Osteocyte (in vitro differentiated cells): ENCODE measurements at places on chromosomes 2 and 18. TPM values are rescaled to one million over a fixed set of nuclear protein-coding genes. Genes with fewer than 3 reads are reported as not detected.

The GPR45 gene
- total RNA-seq, result not detected in 2 replicates

The FZD7 gene
- 37.0 and 37.8 TPM in 2 replicates for total RNA-seq

The ANKRD53 gene
- total RNA-seq, result 1.9 and 2.7 TPM in 2 replicates

The IAH1 gene
- 68.7 and 71.6 TPM in 2 replicates for total RNA-seq

The TXNDC2 gene
- total RNA-seq, result 0.11 and 0.29 TPM in 2 replicates

The TUBB8B gene
- total RNA-seq, result not detected in 2 replicates

The C18orf54 gene
- 5.4 and 6.4 TPM in 2 replicates for total RNA-seq

The GPC1 gene
- 148 and 149 TPM in 2 replicates for total RNA-seq

The CHN1 gene
- total RNA-seq, result 22.3 and 23.7 TPM in 2 replicates

The SCYGR4 gene
- total RNA-seq, result not detected in 2 replicates

The XDH gene
- 0.78 and 0.99 TPM in 2 replicates for total RNA-seq
